ENCODE measurements at places on chromosomes 5 and 9. TPM values are rescaled to one million over a fixed set of nuclear protein-coding genes. Genes with fewer than 3 reads are reported as not detected.

GPR150 gene
- not detected for polyA plus RNA-seq

CDKN2B-AS1 gene
- polyA plus RNA-seq, result 0.26 TPM

ALDOB gene
- 9.4 TPM for polyA plus RNA-seq

CD14 gene
- not detected for polyA plus RNA-seq

NEUROG1 gene
- polyA plus RNA-seq, result not detected

DMRT3 gene
- 0.15 TPM for polyA plus RNA-seq

TCF7 gene
- not detected for polyA plus RNA-seq

IL13 gene
- polyA plus RNA-seq, result not detected

- no peak for DNase-seq
Observed at GRCh38 chr9:11039006-11039405, 426.2 kb upstream of the PTPRD start.

DNA sequence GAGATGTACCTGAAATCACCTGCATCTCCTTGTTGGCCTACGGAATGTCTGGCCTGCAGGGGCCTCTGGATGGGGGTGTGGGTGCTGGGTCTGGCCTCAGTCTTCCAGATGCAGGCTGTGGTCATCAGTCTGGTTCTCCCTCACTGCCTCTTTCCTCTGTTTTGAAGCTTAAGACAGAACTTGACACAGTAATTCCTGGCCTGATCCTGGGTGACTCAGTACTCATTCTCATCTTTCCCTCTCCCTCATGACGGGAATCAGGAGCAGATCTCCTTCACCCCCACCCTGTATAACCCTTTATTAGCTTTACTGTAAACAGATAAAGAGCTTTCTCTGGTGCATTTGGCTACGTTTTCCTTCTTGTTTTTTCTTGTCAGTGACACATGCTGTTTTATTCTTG is 89.3 kb upstream of the ADAMTS16 start:
- no peak for DNase-seq

- no peak for DNase-seq
Observed at GRCh38 chr5:145157841-145158240, 677.3 kb downstream of the PRELID2 start.

DNA sequence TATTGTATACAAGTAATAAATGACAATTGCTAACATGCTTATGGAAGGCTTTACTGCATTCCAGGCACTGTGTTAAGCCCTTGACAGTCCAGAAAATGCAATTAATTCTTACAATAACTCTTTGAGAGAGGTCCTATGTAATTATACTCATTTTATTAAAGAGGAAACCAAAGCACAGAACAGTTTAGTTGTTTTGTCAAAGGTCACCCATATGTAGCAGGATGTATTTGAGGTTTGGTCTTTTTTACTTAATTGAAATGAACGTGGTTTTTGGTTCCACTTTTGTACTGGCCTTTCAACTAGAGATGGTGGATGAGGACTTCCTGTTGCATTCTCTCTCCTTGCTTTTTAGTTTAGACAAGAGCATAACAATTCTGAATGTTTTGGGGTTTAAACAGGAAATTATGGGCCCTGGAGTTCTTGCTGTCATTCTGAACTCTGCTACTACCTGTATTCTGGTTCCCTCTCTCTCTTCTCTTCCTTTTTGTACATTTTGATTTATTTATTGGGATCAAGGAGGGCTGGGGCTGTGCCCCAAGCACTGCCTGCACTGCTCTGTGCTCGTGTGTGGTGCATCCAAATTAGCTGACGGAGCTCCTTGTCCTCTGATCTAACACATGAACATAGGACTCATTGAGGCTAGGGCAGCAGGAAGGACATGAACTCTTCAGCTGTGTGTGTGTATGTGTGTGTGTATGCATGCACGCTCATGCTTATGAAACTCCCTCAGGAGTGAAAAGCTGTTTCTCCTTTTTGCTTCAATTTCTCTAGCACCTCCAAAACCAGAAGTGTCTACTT is 47.4 kb downstream of the SLC28A3 start:
- DNase-seq, result no peak

GRCh38 chr9:89380437-89381307 is 62.4 kb downstream of the SECISBP2 start:
- no peak for DNase-seq

- DNase-seq, result no peak
Observed at GRCh38 chr9:35835216-35835632, 6.2 kb downstream of the TMEM8B start.

DNA sequence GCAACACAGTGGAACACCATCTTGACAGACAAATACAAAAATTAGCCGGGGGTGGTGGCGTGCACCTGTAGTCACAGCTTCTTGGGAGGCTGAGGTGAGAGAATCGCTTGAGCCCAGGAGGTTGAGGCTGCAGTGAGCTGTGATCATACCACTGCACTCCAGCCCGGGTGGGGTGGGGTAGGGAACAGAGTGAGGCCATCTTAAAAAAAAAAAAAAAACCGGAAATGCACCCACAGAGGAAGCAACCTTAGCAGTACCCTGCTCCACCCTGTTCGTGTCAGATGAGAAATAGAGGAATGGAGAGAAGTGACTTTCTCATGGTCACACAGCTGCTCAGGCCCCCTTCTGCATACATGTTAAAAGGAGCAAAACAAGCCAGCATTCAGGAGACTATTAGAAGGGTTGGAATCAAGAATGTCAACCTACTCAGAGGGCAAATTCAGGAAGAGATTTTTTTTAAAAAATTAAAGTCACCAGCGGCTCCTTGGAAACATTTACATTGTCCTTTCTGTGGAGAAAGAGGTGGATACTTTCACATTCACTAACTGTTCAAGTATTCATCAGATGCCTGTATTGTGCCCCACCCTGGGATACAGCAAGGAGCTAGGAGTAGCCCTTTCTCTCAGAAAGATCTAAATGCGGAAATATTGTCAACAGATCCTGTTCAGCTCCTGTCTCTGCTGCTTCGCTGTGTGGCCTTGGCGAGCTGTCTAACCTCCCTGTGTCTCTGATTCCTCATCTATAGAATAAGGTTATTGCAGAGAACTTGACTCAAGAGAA is 41.0 kb downstream of the CYFIP2 start:
- no peak for DNase-seq

GRCh38 chr9:34157318-34157717 is 21.5 kb upstream of the UBAP1 start:
- no peak for DNase-seq

- DNase-seq, result peak; percentile 68
Observed at GRCh38 chr5:141508798-141509611, 20.1 kb downstream of the PCDHGC5 start.

GRCh38 chr5:160089531-160089930 is 29.7 kb downstream of the PWWP2A start:
- no peak for DNase-seq

DNA sequence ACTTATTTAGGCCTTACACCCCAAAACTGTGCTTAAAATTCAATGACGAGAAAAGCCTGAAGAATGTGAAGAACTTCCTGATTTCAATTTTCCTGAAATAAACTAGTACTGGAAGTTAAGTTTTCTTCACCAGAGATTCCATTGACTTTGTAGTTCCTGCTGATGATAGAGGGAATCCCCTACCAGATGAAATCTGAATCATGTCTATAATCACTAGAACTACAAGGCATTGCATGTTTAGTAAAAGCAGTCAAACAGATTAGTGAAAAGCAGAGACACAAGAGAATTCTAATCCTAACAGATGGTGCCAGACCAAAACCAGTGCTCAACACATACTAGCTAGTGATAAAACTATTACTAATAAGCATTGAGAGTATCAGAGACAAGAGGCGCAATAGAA is 130.0 kb downstream of the PDE4D start:
- no peak for DNase-seq

GRCh38 chr9:14207352-14207995 is 106.5 kb downstream of the NFIB start:
- DNase-seq, result no peak

- DNase-seq, result no peak
Observed at GRCh38 chr9:98829766-98830165, 22.3 kb downstream of the GALNT12 start.

DNA sequence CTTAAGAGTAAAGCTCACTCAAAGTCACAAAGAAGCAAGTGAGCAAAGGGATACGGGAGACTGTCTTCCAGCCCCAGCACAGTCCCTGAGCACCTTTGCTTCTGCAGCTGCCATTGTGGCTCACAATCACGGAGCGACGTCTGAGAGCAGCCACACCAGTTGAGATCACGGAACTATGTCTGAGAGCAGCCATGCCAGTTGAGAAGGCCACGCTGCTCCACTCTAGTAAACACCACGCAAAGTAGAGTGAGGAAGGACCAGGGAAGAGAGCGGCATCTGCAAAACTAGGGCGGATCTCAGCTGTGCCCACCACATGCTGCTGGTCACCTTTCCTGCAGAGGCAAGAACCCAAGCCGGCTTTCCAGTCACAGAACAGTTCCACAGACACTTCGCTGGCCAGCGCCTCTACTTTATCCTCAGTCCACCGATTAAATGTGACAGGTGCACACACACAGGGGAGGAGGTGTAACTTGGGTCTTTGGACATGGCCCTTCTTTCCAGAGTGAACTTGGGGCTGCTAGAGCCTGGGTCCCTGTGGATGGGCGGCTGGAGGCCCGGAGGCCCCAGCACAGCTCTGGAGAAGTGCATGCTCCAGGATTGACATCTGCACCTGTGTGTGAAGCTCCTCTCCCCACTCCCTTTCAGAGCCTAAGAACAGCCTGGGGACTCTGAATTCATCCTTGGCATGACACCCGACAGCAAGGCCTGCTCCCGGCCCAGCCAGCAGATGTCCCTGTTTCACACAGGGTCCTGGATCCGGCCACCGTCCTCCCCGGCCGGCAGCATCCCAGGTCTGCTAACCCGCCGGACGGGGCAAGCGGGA is 324.9 kb upstream of the IRX4 start:
- peak; percentile 13 for DNase-seq

- DNase-seq, result no peak
Observed at GRCh38 chr5:127930311-127930710, 153.3 kb upstream of the SLC12A2 start.

DNA sequence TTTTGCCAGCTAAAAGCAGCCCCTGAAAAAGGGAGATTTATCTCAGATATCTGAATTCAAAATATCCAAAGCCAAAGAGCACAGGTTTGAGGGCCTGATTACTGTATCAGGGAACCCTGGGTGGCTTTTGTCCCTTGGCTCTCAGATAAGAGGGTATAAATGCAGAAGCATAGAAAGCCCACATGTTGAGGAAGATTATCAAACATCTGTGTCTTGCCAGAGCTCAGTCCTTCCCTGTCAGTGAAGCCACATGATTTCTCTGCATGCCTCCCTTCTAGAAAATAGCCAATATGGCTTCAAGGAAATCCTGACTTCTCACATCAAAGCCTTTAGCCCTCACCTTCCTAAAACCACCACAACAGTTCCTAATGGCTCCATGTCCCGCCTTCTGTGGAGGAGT is 408.0 kb upstream of the DMAC1 start:
- no peak for DNase-seq

DNA sequence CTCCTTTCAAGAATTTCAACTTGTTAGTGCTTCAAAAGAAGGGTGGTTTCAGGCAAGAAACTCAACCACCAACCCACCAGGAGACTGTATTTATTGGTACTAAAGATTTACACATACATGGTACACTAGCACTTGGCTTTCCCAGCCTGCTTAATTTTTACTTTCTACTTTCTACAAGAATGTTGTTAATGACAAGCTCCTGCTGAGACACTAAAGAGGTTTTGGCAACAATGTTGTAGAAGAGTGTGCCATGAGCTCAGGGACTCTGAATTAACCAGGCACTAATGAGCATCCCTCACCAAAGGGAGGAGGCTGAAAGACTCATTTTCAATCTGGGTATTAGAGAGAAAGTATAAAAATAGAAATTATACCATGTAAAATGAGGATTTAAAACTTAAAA is 195.0 kb downstream of the KIAA0825 start:
- no peak for DNase-seq

- DNase-seq, result no peak
Observed at GRCh38 chr5:72355706-72356299, 35.6 kb downstream of the PTCD2 start.

GRCh38 chr9:136771907-136772415 is 7.6 kb upstream of the LCN15 start:
- DNase-seq, result no peak

DNA sequence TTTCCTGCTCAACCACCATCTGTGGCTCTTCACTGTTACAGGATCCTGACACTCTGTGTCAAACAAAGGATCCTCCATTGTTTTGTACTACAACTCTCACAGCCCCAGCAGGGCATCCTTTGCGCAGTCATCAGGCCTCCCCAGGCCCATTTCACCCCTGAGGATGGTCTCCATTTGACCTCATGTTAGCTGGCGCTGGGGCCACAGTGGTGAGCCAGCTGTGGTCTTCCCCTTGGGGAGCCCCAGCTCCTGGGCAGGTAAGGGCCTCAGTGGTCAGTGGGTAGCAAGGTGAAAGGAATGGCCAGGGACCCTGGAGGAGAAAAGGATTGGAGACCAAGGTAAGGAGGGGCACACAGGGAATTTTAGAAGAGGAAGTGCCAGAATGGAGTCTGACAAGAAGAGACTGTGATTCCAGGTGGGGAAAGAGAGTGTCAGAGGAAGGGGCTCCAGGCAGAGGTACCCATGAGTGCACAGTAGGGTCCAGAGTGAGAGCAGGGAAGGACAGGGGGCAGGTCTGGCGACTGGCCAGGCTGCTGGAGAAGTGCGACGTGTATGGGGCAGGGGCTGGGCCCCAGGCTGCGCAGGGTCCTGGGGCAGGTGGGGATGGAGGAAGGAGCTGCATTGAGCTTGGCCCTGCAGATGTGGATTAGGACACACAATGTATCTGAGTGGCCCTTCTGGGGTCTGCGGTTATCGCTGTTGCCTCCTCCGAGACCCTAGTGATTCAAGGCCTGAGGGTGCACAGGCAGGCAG is 109.9 kb downstream of the PHF2 start:
- DNase-seq, result no peak

DNA sequence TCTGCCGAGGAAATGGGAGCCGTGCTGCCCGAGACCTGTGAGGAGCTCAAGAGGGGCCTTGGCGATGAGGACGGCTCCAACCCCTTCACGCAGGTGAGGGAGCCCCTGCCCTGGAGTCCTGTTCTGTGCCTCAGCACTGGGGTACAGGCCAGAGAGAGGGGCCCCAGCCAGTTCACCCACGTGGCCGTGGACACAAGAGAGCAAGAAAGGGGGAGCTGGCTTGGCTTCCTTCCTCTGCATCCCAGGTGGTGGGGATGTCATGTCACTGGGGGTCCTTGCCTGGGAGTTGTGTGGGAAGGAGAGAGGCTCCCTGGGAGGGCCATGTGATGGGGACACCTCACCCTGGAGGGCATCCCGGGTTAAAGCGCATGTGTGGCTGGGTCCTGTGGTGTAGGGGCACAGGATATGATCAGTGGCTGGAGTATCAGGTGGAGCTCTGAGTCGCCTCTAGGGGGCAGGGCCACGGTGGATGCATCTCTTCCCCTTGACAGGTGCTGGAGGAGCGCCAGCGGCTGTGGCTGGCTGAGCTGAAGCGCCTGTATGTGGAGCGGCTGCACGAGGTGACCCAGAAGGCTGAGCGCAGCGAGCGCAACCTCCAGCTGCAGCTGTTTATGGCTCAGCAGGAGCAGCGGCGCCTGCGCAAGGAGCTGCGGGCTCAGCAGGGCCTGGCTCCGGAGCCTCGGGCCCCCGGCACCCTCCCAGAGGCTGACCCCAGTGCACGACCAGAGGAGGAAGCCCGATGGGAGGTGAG is 7.5 kb downstream of the N4BP3 start:
- peak; percentile 79 for DNase-seq
